ENCODE measurements at places on chromosomes 1 and 21.

DNA sequence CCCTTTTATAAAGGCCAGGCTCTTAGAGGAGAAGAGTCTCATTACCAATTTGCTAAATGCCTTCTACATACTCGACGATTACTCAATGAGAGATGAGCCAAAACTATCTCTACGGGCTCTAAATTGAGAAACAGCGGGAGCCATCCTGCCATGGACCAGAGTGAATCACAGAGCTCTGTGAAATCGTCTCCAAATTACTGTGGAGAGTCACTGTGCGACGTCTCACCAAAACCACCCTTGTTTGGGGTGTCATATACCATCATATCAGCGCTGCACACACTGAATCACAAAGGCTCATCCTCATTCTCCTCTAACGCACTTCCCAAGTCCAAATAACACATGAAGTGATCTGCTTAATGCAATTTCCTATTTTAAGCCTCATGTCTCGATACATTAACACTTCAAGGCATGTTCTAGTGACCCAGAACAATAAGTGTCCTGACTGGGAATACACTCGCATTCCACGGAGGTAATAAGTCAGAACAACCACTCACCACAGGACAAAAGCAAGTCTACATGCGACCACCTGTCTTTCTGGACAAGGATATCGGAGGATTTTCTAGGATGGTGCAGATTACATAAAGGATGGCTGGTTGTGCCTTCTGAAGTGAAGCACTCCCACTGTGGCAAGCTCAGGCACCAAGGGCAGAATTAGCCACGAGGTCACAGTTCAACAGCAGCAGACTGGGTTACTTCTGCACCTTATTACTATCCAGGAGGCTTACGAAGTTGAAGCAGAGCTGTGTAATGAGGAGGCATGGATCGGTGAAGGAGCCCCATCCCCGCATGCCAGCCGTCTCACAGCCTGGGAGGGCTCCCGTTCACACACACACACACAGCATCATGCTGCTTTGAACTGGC is 44.3 kb downstream of the NID1 start:
- peaks cover 3% of the 10 kb centered on the region for H3K27me3 ChIP-seq
- no peak overlapping the region for H3K4me3 ChIP-seq
- no peak overlapping the region for H3K27ac ChIP-seq

GRCh38 chr1:220691053-220691684 is 1.0 kb downstream of the C1orf115 start:
- peaks cover 3% of the 10 kb centered on the region for H3K36me3 ChIP-seq
- no peak overlapping the region for H3K27ac ChIP-seq
- H3K27me3 ChIP-seq = peaks cover 17% of the 10 kb centered on the region
- H3K4me1 ChIP-seq = peaks cover 5% of the 10 kb centered on the region

GRCh38 chr21:27802816-27803475 is 836.1 kb upstream of the ADAMTS5 start:
- H3K27me3 ChIP-seq = no peaks in the 10 kb centered on the region
- H3K4me1 ChIP-seq = peaks cover 7% of the 10 kb centered on the region
- H3K4me3 ChIP-seq = no peak overlapping the region
- no peak for DNase-seq

- H3K27ac ChIP-seq = no peak overlapping the region
- no peak for DNase-seq
- H3K36me3 ChIP-seq = no peaks in the 10 kb centered on the region
- no peaks in the 10 kb centered on the region for H3K4me1 ChIP-seq
- H3K4me3 ChIP-seq = no peak overlapping the region
- no peaks in the 10 kb centered on the region for H3K27me3 ChIP-seq
Observed at GRCh38 chr1:215772151-215772550, 205.0 kb downstream of the KCTD3 start.

GRCh38 chr21:34298534-34299167 is 65.2 kb upstream of the KCNE2 start:
- no peak overlapping the region for H3K4me3 ChIP-seq
- peaks cover 7% of the 10 kb centered on the region for H3K27me3 ChIP-seq
- H3K4me1 ChIP-seq = no peaks in the 10 kb centered on the region
- peaks cover 1% of the 10 kb centered on the region for H3K36me3 ChIP-seq

- no peak overlapping the region for H3K4me3 ChIP-seq
- H3K36me3 ChIP-seq = no peaks in the 10 kb centered on the region
- peaks cover 20% of the 10 kb centered on the region for H3K27me3 ChIP-seq
- H3K27ac ChIP-seq = no peak overlapping the region
- no peaks in the 10 kb centered on the region for H3K4me1 ChIP-seq
- no peak for DNase-seq
Observed at GRCh38 chr1:91397605-91398004, 7.0 kb downstream of the HFM1 start.

- H3K27me3 ChIP-seq = no peaks in the 10 kb centered on the region
- peak overlapping the region; percentile 18 for H3K4me3 ChIP-seq
- H3K4me1 ChIP-seq = peaks cover 33% of the 10 kb centered on the region
- H3K36me3 ChIP-seq = peaks cover 23% of the 10 kb centered on the region
- peak overlapping the region; percentile 7 for H3K27ac ChIP-seq
Observed at GRCh38 chr1:111082421-111083203, 57.3 kb downstream of the DRAM2 start.

Measured in stimulated activated naive B cell treated with anti-CD40 and anti-IgM and Interleukin-4, amounts not matched to agents 10 μg/mL and 1 μg/mL and 100 μg/mL, for 72 hours (primary cell).